ENCODE measurements at places on chromosomes 12 and 14. TPM values are rescaled to one million over a fixed set of nuclear protein-coding genes. Genes with fewer than 3 reads are reported as not detected.

Gene COX8C
- total RNA-seq, result not detected

Gene HSP90B1
- 522 TPM for total RNA-seq

DNA sequence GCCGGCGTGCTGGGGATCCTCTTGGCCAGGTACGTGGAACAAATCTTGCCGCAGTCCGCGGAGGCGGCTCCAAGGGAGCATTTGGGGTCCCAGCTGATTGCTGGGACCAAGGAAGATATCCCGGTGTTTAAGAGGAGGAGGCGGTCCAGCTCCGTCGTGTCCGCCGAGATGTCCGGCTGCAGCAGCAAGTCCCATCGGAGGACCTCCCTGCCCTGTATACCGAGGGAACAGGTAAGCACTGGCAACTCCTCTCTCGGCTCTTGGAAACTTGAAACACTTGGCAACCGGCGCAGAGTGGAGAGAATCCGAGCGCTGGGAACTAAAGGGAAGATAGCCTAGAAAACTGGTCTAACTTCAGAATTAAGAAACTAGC is 1.7 kb downstream of the PDE3A start:
- no peak for DNase-seq

DNA sequence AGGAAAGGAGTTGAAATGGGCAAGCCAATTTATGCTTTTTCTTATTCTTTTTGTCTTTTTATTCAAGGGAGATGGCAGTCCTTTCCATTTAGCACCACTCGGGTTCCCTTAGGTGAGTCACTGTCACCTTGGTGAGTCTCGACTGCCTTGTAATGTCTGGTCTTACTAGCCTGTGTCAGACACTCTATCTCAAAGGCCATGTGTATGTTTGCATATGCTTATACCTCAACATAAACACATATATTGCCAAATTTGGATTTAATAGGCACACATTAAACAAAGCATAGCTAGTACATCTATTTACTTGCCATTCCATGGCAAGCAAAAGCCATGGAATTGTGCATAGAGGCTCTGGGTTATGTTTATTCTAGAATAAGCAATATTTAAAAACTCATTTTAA is 624.9 kb upstream of the FOXG1 start:
- DNase-seq, result no peak

Gene STX2
- 27.9 TPM for total RNA-seq

Measured in thoracic aorta (tissue), 2 donors.